AG08395 (cell line): ENCODE measurements at places on chromosomes 11 and 22.

- peak; percentile 46 for DNase-seq
Measured at GRCh38 chr22:47168900-47169800, 406.7 kb downstream of the TBC1D22A start.

GRCh38 chr11:75558939-75559843, 2.9 kb upstream of the SERPINH1 start:
- DNase-seq = peak; percentile 65

GRCh38 chr11:87391496-87391895, 353.8 kb downstream of the TMEM135 start:
- no peak for DNase-seq

DNA sequence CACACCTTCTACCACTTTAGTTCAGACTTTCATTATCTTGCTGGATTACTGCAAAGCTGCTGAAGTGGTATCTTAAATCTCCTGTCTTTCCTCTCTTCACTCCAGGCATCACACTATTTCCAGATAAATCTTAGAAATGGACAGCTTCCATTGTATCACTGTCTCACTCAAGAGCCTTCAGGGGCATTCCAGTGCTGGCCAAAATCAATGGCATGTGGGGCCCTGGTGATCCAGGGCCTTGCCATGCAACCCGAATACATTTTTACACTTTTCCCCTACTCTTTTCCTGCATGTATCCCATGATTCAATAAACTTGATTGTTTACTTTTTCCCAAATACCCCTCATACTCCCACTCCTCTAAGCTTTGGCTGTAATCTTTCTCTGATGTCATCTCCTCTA, 39.4 kb upstream of the DEUP1 start:
- DNase-seq = no peak

DNA sequence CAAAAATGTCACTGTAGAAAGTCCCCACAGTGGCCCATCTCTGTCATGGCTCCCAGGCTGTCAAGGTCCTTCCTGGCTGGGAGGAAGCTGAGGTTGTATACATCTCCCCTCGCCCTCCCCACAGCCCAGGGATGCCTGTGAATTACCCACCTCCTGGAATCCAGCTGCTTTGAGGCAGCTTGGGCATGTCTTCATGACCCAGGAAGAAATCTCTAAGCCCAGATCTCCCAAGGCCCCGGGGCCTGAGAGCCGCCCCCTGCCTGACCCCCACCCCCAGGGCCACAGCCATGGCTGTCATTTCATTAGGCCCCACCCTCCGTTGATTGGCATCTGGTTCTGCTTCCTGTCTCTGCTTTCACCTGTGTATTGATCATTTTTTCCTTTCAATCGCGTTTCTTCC, 207.5 kb downstream of the TBC1D22A start:
- DNase-seq = no peak
